ENCODE measurements at places on chromosomes 1 and 21.
A peak's percentile ranks its signal among the peaks of the same experiment; 100 is the strongest.

GRCh38 chr1:79431340-79431739 is 424.8 kb upstream of the ADGRL4 start:
- DNase-seq: no peak

DNA sequence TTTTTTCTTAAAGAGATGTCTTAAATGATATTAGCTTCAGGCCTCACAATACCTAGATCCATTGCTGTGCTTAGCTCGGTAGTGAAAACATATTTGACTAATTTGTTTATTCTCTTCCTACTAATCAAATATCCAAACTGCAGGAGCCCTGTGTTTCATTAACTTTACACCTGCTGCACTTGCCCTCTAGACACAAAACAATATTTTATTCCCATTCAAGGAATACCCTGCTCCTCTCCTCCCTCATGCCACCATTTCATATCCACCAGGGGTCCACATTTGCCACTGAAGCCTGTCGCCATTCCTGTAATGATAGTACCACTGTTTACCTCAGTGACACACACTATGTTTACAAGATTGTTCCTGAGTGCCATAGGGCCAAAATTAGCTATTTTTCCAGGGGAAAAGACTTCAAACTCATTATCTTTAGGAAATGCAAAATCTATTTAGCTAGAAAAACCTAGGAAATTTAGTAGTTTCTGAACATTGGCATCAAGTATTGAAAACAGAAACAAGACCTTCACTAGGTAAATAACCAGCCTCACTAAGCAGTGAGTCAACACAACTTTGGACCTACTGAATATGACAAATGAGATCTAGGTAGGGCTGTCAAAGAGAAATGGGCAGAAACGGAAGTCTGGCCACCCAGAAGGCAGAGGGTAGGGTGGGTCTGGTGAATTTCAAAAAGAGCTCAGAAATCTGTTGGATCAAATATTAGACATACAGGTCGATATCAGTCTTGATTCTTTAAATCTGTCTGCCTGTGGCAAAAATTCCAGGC is 134.6 kb upstream of the KCNK1 start:
- no peak for DNase-seq

DNA sequence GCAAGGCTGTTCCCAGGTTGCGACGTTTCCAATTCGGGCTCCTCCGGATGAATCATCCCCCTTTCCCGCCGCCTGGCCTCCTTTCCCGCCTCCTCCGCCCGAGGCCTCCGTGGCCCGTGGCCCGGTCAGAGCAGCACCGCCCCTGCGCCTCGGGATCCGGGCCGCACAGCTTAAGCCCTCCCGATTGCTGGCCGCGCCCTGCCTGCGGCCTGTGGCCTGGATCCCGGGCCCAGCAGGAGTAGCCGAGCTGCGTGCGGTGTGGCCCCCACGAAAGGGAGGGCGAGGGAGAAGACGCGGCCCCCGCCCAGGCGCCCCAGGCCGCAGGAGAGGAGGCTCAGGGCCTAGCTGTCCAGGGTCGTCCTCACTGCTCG is 1.0 kb downstream of the TMEM200B start:
- peak; percentile 79 for DNase-seq

DNA sequence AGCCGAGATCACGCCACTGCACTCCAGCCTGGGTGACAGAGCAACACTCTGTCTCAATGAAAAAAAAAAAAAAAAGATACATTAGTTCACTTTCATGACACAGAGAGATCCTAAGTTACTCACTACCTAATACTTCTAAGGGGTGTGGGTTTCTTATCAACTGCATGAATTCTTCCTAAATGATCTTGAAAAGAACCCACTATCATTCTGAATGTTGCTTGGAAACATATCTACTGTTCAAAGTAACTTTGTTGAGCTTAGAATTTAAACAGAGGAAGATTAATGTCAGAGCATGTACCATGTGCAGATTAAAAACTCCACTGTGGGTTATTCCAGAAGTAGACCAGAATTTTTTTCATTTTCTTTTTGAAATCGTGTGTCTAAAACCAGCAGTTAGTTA is 241.5 kb downstream of the LTN1 start:
- DNase-seq: no peak

- DNase-seq: no peak
Observed at GRCh38 chr1:183642166-183642565, 6.6 kb upstream of the ARPC5 start.

DNA sequence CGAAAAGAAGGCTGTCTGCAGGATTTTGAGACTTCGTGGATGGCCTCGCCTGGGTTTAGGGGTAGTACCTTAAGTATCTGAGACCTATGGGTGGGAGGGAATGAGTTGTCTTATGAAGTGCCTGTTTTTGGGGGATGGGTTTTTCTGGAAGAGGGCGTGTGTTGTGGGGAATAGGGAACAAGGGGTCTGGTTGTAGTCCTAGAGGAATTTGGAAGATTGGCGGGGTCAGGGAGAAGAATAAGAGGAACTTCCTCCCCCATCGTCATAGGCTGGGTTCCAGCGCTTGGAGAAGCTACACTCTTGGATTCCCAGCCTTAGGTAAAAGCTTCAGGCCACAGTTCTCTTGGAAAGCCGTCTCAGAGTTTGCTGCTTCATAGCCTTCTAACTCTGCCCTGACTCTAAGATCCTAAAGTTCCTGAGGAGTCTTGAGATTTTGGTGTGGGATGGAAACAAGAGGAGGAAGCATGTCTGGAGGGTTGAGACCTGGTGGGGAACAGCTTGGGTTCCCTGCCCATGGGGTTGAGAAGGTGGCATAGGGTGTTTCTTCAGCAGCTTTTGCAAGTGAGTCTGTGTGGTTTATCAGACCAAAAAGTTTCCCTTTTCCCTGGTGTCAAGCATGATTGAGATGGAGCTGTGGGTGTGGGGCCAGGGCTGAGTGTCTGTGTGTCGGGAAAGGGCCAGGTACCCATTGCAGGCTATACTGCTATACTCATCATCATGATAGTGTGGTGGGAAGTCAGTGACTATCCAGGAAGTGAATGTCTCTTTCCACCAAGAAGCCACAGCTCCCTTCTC is 1.8 kb downstream of the VANGL2 start:
- DNase-seq: no peak

DNA sequence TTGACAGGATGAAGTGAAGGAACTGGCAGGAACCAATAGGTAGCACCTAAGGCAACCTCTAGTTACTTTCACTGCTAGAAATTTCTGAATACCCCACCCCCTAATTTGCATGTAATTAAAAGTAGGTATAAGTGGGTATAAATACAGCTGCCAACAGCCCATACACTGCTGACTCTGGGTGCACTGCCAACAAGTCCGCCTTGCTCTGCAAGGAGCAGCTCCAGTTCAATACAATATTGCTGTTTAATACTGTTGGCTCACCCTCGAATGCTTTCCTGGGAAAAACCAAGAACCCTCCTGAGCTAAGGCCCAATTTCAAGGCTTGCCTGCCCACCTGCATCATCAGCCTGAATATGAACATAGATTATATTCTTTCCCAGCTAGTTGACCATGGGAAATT is 981.9 kb downstream of the ADGRL2 start:
- no peak for DNase-seq

GRCh38 chr1:107883562-107883961 is 81.4 kb downstream of the VAV3 start:
- no peak for DNase-seq

DNA sequence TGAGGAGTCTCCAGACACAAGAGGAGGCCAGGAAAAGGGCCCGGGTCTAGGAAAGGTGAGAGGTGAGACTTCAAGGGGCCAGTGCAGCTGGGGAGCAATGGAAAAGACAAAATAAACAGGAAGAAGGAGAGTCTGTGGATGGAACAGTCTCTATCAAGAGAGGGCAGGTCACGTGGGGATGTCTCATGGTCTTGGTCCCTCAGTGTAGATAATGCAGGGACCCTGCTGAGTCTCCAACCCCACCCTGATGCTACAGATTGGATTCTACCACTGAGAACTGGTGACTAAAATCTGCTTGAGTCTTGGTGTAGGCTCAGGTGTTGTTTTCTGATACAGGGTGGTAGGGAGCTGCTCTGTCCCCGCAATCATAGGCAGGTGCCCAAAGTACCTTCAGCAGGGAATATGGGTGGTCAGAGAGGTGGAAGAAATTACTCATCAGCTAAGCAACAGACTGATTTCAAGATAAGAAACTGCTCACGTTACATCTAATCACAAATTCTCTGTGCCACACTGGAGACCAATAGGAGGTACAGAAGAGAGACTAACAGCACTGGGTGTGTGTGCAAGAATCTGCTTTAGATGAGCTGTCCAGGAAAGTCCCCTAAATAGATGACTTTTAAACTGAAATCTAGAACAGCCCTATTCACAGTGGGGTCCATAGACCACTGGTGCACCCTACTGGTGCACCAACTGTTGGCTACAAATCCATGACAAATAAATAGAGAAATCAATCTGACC is 101.5 kb upstream of the TLR5 start:
- peak; percentile 15 for DNase-seq
